Astrocyte of the hippocampus (primary cell): ENCODE measurements at places on chromosomes 3 and 15.
A peak's percentile ranks its signal among the peaks of the same experiment; 100 is the strongest.

DNA sequence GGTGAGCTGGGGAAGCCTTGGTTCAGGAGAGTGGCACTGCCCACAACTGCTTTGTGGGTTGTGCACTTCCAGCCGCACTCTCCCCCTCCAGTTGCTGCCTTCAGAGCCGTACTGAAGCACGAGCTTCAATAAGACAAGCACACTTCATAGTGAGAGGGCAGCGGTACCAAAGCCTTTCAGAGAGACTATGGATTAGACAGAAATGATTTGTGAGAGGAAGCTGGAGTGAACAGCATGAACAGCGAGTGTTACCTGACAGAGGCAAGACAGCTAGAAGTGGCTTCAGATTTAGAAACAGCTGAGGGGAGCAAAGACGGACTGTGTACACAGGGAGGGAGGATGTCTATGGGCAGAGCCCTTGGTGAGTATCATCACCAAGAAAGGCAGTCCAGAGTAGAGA lies 31.1 kb downstream of the HCLS1 start:
- no peak for DNase-seq

DNA sequence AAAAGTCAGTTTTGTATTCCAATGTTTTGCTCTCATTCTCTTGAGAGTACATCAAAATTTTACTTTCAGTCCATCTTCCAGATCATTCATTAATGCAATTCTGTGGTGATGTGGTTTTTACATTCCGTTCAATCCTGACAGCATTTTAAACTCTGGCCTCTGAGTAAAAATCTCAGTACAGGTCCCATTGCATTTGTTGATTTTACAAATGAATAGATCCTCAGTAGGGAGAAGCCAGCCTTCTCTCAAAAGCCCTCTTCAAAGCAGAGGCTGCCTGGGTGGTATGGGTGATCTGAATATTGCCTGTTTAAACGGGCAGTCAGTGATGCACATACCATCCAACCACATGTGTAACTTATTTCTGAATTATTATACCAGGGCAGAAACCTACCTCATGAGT lies 72.5 kb upstream of the TSC22D2 start:
- peak; percentile 77 for DNase-seq

- DNase-seq, result no peak
Measured at GRCh38 chr15:59543721-59544547, 67.6 kb upstream of the GCNT3 start.

DNA sequence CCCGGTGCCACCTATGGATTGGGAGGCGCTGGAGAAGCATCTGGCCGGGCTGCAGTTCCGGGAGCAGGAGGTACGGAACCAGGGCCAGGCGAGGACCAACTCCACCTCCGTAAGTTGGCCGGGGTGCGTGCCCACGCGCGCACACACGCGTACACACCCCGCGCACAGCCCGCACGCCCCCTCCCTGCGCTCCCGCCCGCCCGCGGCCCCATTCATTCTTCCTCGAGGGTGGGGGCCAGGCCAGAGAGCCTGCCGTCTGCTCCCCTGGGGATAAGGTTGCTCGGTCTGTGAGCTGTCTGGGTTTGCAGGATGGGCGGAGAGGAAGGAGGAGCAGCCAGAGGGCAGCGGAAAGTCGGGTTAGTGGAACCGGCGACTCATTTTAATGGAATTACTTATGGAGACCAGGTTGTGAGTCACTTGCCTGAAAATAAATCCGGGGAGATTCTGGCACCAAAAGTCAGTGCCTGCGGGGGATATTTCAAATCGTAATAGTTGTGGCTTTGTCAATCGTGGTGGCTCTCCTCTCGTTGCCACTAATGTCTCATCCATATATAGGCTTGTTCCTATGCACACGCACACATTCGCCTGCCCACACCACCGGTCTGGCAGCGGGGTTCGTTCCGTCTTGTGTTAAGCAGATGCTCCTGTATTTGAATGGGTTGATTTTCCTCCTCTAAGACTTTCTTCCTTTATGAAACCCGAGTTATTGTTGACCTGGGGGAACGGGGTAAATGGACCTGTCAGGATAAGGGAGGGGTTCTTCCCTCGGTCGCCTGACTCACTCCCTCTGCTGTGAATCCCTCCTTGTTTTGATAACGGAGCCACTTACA lies 223.4 kb upstream of the IL12A start:
- DNase-seq, result peak; percentile 97

- DNase-seq, result no peak
Measured at GRCh38 chr3:115855911-115856310, 232.6 kb downstream of the GAP43 start.

GRCh38 chr3:15307580-15307979 lies 24.8 kb downstream of the SH3BP5 start:
- no peak for DNase-seq

GRCh38 chr3:178381555-178381954 lies 154.7 kb upstream of the KCNMB2 start:
- no peak for DNase-seq

DNA sequence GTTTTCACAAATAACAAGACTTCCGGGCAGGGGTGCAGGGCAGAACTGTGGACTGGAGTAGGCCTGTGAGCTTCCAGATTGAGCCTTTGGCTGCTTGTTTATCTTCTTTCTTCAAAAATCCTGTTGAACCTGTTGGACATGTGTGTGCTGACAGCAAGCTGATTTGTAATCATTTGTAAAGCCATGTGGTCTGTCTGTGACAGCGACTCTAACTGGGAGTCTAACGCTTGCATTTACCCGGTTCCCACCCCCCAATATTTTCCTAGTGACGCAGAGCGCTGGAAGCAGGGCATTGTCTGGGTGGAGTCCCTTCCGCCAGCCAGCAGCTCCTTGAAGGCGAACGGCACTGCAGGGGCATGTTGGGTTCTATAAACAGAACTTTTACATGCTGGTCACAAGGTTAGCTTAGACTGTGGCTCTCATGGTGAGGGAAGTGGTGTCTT lies 85.7 kb upstream of the MYZAP start:
- DNase-seq, result no peak

DNA sequence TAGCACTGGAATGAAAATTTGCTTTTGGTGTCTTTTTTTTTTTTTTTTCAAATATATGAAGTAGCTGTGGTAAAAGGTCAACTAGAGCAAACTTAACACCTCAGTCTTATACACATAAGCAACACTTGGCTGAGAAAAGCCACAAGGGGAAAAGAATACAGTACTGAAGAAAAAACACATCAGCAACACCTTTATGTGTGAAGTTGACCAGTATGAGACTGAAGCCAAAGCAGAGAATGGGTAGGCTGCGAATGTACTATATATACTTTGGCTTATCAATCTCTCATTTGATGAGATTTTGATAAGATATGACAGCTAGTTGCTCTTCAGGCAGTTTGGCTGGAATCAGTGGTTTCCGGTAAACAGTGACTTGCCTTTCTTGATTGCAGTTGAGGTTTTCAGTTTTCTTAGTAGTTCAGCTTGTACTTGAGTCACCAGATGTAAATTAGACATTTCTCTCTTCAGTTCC lies 22.0 kb upstream of the ZCWPW2 start:
- peak; percentile 52 for DNase-seq

DNA sequence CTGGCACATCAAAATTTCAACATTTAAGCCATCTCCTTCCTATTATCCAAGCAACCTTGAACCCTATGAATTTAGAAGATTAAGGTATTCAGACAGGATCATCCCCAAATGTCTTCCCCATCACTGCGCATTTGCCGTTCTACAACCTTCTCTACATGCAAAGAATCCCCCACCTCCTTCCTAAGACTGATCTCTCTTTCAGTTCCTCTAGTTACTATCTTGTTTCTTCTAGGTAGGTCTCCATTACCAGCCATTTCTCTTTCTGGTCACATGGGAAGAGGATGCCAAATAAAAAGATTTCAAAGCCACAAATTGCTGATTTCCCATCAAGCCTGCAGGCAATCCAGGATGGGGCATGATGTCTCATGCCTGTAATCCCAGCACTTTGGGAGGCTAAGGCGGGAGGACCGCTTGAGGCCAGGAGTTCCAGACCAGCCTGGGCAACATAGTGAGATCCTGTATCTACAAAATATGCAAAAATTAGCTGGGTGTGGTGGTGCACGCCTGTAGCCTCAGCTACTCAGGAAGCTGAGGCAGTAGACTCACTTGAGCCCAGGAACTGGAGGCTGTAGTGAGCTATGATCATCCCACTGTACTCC lies 29.7 kb upstream of the MTMR10 start:
- DNase-seq, result no peak

DNA sequence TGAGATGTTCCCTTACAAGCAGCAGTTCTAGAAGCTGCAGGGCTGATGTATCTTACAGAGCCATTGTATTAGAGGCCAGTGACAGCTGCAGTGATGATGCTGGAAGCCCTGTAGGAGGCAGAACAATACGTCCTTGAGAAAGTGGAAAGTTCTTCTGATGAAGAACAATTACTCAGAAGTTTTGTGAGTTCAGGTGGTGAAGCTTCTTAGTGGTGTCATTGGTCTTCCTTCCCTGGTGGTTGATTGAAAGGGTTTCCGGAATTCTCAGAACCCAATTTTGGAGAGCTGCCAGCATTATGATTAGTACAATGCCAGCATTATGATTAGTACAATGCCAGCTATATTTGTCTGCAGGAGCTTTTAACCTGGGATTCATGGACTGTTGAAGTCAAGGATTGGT lies 356.4 kb downstream of the MFSD1 start:
- no peak for DNase-seq

DNA sequence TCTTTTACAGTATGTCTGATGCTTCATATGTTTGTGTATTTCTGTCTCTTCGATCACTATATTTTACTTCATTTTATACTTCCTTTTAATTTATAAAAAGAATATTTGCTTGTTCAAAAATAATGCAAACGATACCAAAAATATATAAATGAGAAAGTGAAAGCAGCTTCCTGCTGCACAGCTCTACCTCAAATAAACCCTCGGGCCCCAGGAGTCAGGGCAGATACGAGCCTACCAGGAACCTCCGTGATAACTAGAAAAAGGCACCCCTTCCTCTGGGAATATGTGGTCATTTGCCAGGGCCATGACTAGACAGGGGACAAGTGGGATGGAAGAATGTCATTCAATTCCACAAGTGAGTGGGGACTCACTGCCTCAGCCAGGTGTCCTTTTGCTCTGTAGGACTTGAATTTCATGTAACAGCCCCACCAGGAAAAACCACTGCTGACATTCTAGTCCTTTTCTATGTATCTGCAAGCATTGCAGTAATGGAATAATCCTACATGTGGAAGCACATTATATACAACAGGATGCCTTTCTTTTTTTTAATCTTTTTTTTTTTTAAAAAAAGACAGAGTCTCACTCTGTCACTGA lies 133.3 kb downstream of the SUCLG2 start:
- DNase-seq, result no peak

DNA sequence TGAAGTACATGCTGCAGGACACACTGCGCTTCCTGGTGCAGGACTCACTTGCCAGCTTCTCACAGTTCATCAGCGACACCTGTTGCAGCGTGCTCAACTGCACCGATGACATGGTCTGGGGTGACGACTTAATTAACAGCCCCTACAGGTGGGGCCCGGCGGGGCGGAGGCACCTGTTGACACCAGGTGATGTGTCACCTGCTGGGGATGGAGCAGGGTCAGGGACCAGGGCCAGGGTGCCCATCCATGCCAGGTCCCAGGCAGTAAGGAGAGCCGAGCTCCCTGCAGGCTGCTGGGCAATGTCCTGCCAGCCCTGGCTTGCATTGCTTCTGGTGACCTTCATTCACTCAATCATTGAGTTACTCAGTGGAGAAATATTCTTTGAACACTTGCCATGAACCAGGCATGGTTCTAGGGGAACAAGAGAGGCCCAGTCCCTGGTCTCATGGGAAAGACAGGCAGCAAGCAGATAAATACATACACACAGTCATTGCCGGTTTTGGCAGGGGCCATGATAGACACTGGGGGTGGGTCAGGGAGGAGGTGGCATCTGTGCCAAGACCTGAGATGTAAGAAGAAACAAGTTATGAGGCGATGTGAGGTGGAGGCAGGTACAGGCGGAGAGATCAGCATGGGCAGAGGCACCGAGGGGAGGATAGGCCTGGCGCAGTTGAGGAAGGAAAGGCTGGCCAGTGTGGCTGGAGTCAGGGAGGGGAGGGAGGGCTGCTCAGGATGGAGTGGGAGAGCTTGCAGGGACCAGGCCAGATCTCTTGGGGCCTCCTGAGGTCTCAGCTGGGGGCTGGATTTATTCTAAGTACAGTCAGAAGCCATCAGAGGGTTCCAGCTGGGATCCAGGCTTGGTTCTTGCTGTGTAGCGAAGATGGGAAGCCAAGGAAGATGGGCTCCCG lies 30.8 kb downstream of the DNAH1 start:
- peak; percentile 78 for DNase-seq

DNA sequence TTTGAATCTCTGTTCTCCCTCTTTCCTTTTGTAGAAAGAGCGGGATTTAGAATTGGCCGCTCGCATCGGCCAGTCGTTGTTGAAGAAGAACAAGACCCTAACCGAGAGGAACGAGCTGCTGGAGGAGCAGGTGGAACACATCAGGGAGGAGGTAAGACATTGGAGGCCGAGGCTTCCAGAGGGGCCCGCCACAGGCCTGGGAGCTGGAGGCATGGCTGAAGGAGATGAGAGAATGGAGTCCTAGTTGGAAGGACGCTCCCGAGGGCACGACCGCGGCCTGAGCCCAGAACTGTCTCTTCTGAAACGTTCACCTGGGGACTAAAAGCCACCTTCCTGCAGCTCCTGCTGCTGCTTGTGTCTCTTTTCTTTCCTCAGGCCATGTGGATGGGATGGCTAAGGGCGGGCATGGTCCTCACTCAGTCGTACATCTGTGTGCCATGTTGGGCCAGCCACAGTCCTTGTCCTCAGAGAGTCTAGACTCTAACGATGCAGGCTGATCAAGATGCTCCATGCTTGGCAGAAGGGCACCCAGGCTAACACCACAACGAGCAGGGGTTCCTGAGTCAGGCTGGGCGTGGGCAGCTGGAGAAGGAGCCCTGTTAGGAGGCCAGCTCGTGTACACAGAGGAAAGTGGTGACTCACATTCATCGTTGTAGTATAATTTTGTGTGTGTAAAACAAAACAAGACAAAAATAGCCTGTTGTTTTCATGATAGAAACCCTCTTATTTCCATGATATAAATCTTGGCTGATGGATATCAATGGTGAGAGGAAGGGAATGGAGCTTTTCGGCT lies 81.1 kb downstream of the CCK start:
- DNase-seq, result peak; percentile 61

DNA sequence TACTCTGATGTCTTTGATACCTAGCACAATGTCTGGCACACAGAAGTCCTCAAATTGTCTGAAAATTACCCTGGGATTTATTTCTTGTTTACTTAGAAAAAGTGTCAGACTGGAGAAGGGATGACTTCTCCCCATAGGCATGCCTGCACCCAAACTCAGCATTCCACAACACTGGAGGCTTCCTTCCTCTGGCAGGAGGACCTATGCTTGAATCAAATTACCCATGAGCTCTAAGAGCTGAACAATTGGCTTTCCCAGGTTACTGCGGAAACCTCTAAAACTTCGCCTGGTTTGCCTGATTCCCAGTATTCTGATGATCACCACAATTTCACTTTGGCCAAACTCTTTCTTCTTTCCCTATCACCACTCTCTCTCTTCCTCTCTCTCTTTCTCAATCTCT lies 217.4 kb downstream of the DIPK2A start:
- DNase-seq, result peak; percentile 67

DNA sequence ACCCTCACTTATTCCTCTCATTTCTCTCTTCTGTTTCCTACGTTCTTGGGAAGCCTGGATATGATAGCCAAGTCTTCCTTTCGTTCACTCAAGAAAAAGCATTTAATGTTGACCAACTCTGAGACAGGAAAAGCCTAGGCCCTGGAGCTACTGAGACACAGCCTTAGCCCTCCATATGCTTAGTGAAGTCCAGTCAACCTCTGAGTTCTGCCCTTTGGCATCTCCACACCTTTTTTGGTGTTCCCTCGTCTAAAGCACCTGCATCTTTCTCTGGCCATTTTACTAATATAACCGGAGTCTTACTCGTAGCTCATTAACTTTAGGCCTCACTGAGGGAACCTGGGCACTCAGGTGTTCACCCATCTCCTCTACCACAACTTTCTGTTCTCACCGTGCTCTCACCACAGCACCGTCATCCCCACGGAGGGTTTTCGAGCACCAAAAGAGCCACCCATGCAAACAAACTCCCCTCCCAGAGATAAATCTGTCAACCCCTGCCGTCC lies 632 bp downstream of the MTHFS start:
- no peak for DNase-seq
